LNCaP clone FGC (cell line): ENCODE measurements at places on chromosomes 7 and 10.

DNA sequence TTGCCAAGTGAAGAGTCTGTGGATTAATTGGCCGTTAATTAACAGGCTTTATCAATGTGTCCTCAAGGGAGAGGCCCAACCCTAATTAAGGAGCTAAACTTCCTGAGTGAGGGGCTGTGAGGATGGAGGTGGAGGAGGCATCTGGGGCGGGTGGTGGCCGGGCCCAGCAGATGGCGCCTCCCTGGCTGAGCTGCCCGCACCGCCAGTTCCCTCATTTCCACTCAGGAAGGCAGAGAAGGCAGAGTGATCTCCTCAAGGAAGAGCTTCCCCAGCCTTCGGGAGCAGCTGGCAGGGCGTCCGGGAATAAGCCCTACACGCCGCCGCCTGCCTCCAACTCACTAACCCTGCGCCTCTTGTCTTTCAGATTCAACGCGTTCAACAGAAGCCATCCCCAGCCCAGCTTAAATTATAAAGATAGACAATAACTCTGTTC, 112.2 kb downstream of the CYTH3 start:
- peak; percentile 35 for DNase-seq

DNA sequence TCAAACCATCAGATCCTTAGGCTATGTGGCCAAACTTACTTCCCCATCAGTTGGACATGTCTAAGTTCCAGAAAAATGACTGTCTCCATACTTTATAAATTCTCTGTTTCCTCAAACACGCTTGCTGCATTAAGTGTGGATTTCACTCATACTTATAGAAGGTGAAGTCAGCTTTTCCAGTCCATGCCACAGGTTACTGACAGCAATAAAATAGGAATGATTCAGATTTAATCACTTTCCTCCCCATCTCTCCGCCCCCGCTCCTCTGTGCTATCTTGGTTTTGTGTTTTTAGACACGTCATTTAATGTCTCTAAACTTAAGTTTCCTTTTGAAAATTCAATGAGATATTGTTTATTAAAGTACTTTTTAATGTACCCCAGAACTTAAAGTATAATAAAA, 1098.0 kb upstream of the C7orf33 start:
- DNase-seq, result no peak

- DNase-seq, result no peak
These were observed 11.2 kb upstream of the PFKFB3 start for GRCh38 chr10:6191569-6191968.

DNA sequence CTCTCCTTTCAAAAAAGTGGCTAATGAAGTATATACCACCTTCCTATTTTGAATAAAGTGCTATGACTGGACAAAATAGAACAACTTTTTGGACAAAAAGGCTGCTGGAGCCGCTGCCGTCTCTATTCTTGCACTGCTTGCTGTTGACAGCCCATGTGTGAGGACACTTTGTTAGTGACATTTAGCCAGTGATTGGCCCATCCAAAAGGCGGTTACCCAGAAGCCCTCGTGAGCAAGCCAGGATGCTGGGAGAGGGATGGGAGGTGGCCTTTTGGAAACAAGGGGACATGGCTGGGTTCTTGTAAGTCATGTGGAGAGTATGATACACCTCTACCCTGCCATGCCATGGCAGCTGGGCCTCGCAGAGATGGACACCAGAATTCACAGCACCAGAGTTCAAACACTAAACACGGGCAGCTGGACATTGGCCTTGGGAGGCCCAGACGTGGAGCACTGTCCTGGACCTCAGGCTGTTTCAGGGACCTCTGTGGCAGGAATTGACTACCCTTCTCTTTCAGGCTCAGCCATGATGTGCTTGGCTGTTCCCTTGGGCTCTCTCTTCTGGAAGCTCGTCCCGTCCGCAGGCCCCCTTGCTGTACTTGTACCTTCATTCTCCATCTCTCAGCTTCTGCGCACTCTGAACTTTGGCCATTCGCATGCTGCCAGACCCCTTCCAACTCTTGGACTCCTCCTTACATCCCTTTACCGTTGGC, 118.3 kb downstream of the TCF7L2 start:
- DNase-seq, result no peak

DNA sequence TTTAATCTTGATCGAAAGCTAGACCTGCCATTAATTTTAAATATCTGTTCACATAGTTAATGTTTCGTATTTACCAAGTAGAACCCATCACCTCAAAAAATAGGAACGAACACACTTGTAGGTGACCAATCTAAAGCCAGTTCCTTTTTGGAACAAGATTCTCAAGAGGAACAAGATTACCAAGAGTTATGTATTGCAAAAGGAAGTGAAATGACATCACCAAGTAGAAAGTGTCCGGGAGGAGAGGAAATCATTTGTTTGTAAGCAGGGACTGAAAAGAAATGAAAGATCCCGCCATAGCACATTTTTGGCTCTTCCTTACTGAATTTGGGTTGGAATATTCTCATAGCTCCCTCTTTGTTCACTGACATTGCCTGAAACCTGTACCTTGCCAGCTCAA, 1200.5 kb downstream of the SORCS1 start:
- DNase-seq, result no peak

DNA sequence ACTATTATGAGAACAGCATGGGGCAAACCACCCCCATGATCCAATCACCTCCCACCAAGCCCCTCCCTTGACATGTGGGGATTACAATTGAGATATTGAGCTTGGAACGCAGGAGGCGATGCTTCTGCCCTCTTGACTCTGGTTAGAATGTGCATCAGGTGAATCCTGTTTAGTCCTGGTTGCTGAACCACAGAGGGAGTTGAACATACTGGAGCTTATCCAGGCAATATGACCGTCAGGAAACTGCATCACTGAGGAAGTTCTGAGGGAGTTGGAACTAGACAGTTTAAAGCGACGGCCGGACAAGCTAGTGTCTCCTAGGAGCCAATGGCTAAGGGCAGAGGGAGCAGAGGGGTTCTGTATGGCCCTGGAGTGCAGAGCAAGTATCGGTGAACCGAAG, 31.8 kb upstream of the GARS1 start:
- no peak for DNase-seq

DNA sequence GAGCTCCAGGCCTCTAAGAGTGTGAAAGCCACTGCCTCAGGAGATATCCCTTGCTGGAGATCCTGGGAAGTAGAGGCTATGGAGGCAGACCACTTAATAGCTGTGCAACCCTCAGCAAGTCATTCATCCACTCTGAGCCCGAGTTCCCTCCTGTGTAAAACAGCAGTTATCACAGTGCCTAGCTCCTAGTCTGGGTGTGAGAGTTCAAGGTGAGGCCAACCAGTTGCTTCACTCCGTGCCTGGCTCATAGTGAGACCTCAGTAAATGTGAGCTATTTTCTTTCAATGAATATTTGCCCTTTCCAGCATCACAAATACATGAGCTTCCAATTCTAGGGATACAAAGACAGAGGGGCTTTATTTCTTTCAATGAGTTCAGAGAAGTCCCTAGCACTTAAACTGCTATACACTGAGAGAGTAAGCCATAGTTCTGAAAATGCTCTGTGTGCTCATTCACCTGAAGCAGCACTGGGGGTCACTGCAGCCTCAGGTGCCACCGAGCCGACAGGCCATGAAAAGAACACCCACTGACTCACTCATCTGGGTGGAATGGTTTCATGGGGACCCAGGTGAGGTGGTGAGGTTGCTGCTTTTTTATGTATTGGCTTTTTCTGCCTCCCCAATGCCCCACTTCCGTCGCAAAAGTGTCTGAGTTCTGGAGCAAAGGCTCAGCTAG, 259.8 kb downstream of the KCNMA1 start:
- DNase-seq, result no peak

GRCh38 chr7:88357781-88358525, 51.3 kb upstream of the STEAP4 start:
- peak; percentile 22 for DNase-seq

DNA sequence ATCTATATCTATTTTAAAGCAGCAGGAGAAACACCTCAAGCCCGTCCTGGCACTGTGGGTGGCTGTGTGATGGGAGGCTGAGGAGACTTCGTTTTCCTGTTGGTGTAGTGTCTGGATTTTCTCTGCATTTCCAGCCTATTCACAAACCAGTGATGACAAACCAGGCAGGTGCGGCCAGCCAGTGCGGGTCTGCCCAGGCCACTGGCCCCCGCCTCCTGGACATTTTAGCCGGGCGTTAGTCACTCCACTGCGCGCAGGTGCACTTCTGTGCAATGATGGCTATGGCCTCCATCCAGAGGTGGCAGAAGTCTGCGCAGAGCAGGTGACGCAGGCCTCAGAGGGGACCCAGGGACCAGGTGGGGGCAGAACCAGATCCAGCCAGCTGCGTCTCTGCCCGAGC, 64.9 kb upstream of the PITRM1 start:
- DNase-seq, result no peak

DNA sequence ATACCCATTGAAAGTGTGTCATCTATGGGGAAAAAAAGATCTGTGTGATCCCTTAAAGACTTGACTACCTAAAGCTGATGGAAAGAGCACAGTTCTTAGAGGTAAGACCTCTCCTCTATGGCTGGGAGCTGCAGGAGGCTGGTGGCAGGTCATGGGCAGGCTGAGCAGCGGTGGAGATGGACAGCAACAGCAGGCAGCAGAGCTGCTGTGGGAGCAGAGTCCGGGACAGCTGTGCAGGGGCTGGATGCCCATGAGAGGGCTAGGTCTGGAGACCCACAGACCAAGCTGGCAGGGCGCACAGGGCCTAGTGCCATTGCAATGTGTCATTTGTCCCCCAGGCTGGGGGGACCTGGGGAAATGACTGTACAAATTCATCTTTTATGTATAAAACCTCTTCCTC, 13.4 kb upstream of the EPHA1 start:
- no peak for DNase-seq

- DNase-seq, result no peak
These were observed 33.9 kb downstream of the ENTPD1 start for GRCh38 chr10:95789902-95790301.

DNA sequence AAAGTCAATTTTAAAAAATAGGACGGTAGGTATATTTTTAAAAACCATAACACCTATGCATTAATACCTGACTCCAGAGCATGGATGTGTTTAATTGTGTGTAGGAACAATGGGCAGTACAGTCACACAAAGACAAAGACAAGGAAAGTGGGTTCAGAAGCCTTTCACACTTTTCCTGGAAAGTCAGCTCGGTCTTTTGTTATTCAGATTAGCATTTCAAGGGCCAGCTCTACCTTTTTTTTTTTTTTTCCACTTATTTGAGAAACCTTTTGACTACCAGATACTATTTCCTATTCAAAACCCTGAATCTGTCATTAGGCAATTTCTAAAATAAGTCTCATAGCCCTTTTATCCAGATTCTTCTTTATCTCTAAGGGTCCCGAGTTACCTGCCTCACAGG, 401.9 kb downstream of the PARD3 start:
- no peak for DNase-seq

DNA sequence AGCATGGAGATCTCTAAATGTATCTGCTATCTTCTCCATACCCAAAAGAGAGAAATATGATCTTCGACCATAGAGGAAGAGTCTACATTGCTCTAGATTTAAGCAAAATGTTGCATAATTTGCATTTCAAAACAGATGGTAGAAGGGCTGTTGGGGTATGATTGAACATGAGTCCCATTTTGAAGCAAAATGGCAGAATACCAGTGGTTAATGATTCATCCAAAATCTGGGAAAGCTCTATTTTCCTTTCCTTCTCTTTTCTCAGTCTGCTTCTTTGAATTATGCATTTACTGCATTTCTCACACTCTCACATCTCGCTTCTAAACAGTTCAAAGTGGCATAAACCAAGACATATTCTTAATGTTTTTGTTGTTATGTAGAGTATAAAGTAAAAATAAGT, 178.5 kb downstream of the MACC1 start:
- no peak for DNase-seq

DNA sequence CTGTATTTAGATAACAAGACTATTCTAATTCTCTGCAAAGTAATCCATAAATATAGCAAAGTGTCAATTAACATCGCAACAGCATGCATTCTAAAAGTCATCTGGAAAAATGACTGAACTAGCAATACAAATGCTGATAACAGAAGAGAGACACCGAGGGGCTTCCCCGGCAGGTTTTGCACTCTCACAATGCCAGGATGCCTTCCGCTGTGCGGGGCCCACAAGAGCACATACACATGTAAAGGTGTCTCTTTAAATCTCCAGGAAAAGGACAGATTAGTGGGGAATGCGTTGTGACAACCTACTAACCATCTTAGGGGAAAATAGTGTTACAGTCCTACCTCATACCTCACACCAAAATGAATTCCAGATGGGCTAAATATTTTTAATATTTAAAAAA, 86.9 kb downstream of the CXCL12 start:
- no peak for DNase-seq

DNA sequence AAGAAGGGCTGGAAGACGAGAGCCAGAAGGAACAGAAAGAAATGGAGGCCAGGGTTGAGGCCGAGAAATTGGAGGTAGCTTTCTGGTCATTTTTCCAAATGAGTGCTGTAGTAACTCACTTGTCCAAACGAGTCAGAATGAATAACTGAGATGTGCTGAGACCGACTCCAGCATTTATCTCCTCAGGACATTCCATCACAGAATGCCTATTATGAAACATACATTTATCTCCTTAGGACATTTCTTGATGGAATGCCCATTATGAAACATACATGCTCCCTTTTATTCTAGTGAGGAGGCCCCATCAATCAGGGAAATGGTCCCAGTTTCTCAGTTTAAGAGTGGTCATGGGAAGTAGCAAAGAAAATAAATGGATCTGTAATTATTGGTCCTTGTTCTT, 16.5 kb downstream of the AVL9 start:
- DNase-seq, result no peak

GRCh38 chr7:11082552-11083213, 109.0 kb downstream of the PHF14 start:
- DNase-seq, result no peak
